Activated naive CD8-positive, alpha-beta T cell treated with anti-CD3 and anti-CD28 coated beads, Interleukin-2, amount 10 ng/mL, durations not matched to agents 7 days and 5 days (primary cell): ENCODE measurements at places on chromosomes 2 and 18. TPM values are rescaled to one million over a fixed set of nuclear protein-coding genes. Genes with fewer than 3 reads are reported as not detected.

Gene RGPD3
- total RNA-seq: not detected

Gene KRCC1
- 21.0 TPM for total RNA-seq

Gene MARCO
- total RNA-seq: 0.26 TPM

Gene LRATD1
- total RNA-seq: not detected

Gene ZBTB7C
- not detected for total RNA-seq

Gene HOXD1
- not detected for total RNA-seq

Gene PDE1A
- total RNA-seq: not detected

Gene SLC14A1
- total RNA-seq: 3.5 TPM

Gene SERPINB10
- total RNA-seq: not detected

Gene UGT1A8
- total RNA-seq: not detected

Gene OBSL1
- not detected for total RNA-seq

Gene ADD2
- 20.9 TPM for total RNA-seq

Gene GATA6
- total RNA-seq: 0.17 TPM

Gene TMEM247
- total RNA-seq: not detected

Gene CLHC1
- 19.4 TPM for total RNA-seq

Gene SCN3A
- not detected for total RNA-seq

Gene NFE2L2
- 71.0 TPM for total RNA-seq

Gene CD207
- total RNA-seq: not detected

Gene CTAGE1
- total RNA-seq: not detected

Gene CRYGC
- total RNA-seq: not detected

Gene GALR1
- total RNA-seq: not detected

Gene MSTN
- not detected for total RNA-seq

Gene LRRC30
- not detected for total RNA-seq

Gene FKBP1B
- 4.0 TPM for total RNA-seq

Gene GPC1
- 3.4 TPM for total RNA-seq

Gene MC2R
- not detected for total RNA-seq

Gene FOXD4L1
- 0.47 TPM for total RNA-seq

Gene HOXD3
- total RNA-seq: not detected

Gene RGPD4
- total RNA-seq: 0.31 TPM

Gene LIMS3
- total RNA-seq: 0.88 TPM

Gene MAP3K19
- total RNA-seq: not detected

Gene ANKRD30B
- total RNA-seq: not detected

Gene TIGD1
- total RNA-seq: 12.8 TPM

Gene APOB
- total RNA-seq: not detected

Gene KCNJ3
- not detected for total RNA-seq

Gene DSEL
- 0.60 TPM for total RNA-seq

Gene CFAP221
- not detected for total RNA-seq

Gene ITPRIPL1
- total RNA-seq: 35.9 TPM

Gene MAB21L4
- total RNA-seq: not detected

Gene MAPK4
- total RNA-seq: not detected

Gene FAM237A
- total RNA-seq: not detected

Gene LBH
- total RNA-seq: 186 TPM

Gene OR6B2
- not detected for total RNA-seq

Gene KCNK3
- total RNA-seq: not detected

Gene ZNF236
- total RNA-seq: 25.5 TPM

Gene UGT1A4
- total RNA-seq: not detected

Gene FAM110C
- total RNA-seq: 0.69 TPM

Gene USP40
- total RNA-seq: 13.9 TPM

Gene RHOB
- total RNA-seq: 12.1 TPM

Gene DSG1
- not detected for total RNA-seq

Gene EDAR
- 0.14 TPM for total RNA-seq

Gene TRIM54
- 0.19 TPM for total RNA-seq

Gene TDRD15
- not detected for total RNA-seq

Gene SERPINB4
- total RNA-seq: not detected
